Left lung (tissue), 14 donors: ENCODE measurements at places on chromosomes 2 and 18. TPM values are rescaled to one million over a fixed set of nuclear protein-coding genes. Genes with fewer than 3 reads are reported as not detected.

GKN1 gene
- total RNA-seq, result not detected

AQP12B gene
- total RNA-seq, result not detected

MREG gene
- total RNA-seq, result 13.9 TPM

CNGA3 gene
- total RNA-seq, result 0.10 TPM

CHRNA1 gene
- total RNA-seq, result not detected

RAB6C gene
- total RNA-seq, result not detected

KCNG2 gene
- total RNA-seq, result 0.20 TPM

TMEM178A gene
- 1.5 TPM for total RNA-seq

SLC25A12 gene
- total RNA-seq, result 10.1 TPM

R3HDM1 gene
- 24.7 TPM for total RNA-seq

CYRIA gene
- 20.3 TPM for total RNA-seq

ITGA4 gene
- total RNA-seq, result 23.5 TPM

DYNAP gene
- total RNA-seq, result not detected

PSME4 gene
- total RNA-seq, result 51.7 TPM

TTC21B gene
- 22.3 TPM for total RNA-seq

VWA3B gene
- not detected for total RNA-seq

ADAM17 gene
- total RNA-seq, result 55.8 TPM

PLCL1 gene
- 3.4 TPM for total RNA-seq

COL4A3 gene
- total RNA-seq, result 12.9 TPM

ZSWIM2 gene
- total RNA-seq, result not detected

PARD3B gene
- total RNA-seq, result 24.6 TPM

DNA sequence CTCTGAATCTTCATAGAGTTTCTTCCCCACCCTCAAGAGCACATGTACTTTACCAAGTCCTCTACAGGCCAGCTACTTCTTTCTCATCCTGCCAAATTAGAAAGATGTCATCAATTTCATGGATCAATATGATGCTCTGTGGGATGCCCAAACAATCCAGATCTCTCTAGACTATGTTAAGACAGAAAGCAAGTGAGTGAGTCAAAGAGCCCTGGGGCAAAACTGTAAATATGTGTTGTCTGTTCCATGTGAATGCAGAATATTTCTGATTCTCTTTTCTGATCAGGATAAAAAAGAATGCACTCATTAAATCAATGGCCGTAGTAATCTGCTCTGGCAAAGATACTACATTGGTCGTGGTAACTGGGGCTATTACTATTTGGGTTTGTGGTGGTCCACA lies 53.1 kb upstream of the ROCK2 start:
- H3K27me3 ChIP-seq, result no peaks in the 10 kb centered on the region
- H3K4me3 ChIP-seq, result no peak overlapping the region
- no peak for DNase-seq
- no peaks in the 10 kb centered on the region for H3K36me3 ChIP-seq
- no peak overlapping the region for H3K27ac ChIP-seq
- no peaks in the 10 kb centered on the region for H3K4me1 ChIP-seq

- H3K36me3 ChIP-seq, result no peaks in the 10 kb centered on the region
- H3K4me1 ChIP-seq, result no peaks in the 10 kb centered on the region
- no peaks in the 10 kb centered on the region for H3K27me3 ChIP-seq
Observed at GRCh38 chr18:73408469-73408868, 540.7 kb upstream of the NETO1 start.

DNA sequence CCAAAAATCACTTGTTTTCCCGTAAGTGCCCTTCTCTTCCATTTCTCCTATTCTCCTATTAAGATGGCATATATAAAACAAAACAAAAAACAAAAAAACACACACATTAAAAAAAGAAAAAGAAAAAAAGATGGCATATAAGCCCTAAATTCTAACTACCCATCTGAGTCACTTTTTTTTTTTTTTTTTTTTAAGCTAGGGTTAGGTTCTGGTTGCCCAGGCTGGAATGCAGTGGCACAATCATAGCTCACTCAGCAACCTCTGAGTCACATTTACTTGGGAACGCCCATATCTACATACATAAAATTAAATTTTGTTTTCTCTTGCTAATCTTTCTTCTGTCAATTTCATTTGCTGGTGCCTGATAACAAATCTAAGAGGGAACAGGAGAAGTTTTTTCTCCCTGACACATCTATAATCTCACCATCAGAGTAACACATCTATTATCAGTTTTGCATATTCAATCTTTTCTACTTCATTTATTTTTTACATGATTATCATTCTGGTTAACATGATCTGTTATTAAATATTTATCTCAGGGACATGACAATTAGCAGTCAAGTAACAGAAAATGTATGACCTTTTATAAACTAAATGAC lies 52.1 kb downstream of the EEF1B2 start:
- DNase-seq, result no peak
- H3K36me3 ChIP-seq, result no peaks in the 10 kb centered on the region
- no peak overlapping the region for H3K4me3 ChIP-seq
- no peak overlapping the region for H3K27ac ChIP-seq

GRCh38 chr2:149160701-149161217 lies 122.3 kb downstream of the LYPD6B start:
- H3K4me1 ChIP-seq, result no peaks in the 10 kb centered on the region
- H3K36me3 ChIP-seq, result no peaks in the 10 kb centered on the region
- H3K4me3 ChIP-seq, result no peak overlapping the region
- no peak for DNase-seq

GRCh38 chr2:123770996-123771720 lies 253.9 kb upstream of the CNTNAP5 start:
- no peaks in the 10 kb centered on the region for H3K36me3 ChIP-seq
- DNase-seq, result no peak

DNA sequence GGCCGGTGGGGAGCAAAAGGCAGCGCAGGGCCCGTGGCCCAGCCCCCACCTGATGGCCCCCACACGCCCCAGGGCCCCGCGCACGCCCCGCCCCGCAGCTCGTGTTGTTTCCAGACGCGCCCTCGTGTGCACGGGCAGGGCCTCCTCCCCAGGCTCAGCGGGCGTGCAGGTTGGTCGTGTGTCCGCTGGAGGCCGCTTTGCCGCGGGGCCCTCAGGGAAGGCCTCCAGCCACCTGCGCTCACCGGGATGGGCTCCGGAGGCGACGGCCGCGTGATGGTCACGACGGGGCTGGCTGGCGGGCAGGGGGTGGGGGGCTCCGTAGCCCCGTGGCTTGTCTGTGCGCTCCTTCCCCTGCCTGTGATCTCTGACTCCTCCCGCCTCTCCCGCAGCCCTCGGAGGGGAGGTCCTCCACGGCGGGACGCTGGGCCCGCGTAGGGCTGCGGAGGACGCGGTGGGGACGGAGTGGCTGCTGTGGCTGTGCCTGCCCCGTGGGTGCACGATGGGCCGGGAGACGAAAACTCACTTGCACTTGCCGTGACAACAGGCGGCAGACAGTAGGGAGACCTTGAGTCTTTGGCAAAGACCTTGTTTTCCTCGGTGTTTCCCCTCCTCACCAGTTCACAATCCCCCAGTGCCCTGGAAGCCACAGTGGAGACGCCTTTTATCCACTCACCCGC lies 67.1 kb downstream of the RTP5 start:
- no peaks in the 10 kb centered on the region for H3K36me3 ChIP-seq
- DNase-seq, result no peak

GRCh38 chr2:208134928-208135586 lies 5.4 kb upstream of the CRYGC start:
- no peak overlapping the region for H3K27ac ChIP-seq
- DNase-seq, result no peak
- no peak overlapping the region for H3K4me3 ChIP-seq
- H3K27me3 ChIP-seq, result no peaks in the 10 kb centered on the region

- H3K4me3 ChIP-seq, result no peak overlapping the region
- H3K27me3 ChIP-seq, result no peaks in the 10 kb centered on the region
Observed at GRCh38 chr2:85728883-85729824, 24.6 kb upstream of the ATOH8 start.

DNA sequence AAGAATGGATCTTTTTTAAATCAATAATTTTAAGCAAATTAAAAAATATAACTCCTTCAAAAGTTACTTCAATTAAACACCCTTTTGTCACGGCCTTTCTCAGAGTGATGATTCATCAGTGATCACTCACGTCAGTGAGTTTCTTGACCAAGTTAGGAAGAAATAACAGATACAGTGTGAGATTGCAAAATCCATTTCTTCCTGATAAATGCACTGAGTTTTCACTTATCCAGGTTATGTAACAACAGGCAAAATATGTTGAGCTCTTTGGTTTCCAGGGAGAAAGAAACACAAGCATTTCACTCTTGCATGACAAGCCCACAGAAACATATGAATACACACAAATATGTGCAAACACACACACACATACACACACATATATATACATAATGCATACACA lies 195.9 kb upstream of the CYRIA start:
- no peaks in the 10 kb centered on the region for H3K4me1 ChIP-seq
- no peaks in the 10 kb centered on the region for H3K36me3 ChIP-seq
- H3K27ac ChIP-seq, result no peak overlapping the region
- no peak for DNase-seq
- H3K4me3 ChIP-seq, result no peak overlapping the region
- H3K27me3 ChIP-seq, result no peaks in the 10 kb centered on the region

DNA sequence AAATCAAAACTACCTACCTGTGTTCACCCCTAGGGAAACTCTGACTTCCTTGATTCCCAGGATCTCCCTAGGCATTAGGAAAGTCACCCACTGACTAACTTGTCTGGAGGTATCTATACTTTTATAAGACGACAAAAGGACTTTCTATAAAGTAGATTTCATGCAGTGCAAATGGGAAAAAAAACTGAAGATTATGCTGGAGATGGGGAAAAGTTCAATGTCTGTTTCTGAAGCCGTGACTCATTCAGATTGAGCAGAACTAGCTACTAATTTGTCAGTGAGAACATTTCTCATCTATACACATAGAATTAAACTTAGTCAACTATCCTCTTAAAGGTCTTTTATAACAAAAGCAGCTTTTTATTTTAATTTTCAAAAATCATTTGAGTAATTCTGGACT lies 6.0 kb downstream of the SEPTIN10 start:
- H3K36me3 ChIP-seq, result no peaks in the 10 kb centered on the region
- no peak for DNase-seq
- peaks cover 16% of the 10 kb centered on the region for H3K4me1 ChIP-seq
- H3K4me3 ChIP-seq, result no peak overlapping the region
- no peaks in the 10 kb centered on the region for H3K27me3 ChIP-seq

DNA sequence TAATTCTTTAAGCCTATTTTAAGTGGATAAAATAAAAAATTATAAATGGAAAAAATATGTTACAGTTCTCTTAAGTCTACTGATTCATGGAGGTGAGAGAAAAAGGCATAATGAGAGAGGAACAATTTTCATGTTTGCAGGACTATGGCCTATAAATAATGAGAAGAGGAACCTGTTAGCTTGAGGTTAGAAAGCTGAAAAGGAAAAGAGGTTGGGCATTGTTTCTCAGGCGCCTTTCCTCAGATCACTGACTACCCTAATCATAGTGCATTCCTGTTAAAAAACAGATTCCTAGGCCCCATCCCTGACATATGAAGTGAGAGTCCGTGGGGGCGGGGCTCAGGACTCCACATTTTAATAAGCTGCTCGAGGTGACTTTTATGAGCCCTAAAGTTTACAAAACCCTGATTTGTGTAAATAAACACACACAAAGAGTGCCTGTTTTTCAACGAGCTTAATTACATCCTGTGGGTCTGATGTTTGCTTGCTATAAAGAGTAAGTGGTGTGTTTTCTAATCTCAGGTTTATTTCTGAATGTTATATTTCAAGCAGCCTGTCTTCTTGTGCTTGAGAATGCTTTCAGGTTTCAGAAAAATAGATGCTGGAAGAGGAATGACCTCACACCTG lies 335.5 kb downstream of the CLIP4 start:
- no peak overlapping the region for H3K27ac ChIP-seq
- no peaks in the 10 kb centered on the region for H3K27me3 ChIP-seq
- no peak overlapping the region for H3K4me3 ChIP-seq
- H3K36me3 ChIP-seq, result no peaks in the 10 kb centered on the region
- no peak for DNase-seq

DNA sequence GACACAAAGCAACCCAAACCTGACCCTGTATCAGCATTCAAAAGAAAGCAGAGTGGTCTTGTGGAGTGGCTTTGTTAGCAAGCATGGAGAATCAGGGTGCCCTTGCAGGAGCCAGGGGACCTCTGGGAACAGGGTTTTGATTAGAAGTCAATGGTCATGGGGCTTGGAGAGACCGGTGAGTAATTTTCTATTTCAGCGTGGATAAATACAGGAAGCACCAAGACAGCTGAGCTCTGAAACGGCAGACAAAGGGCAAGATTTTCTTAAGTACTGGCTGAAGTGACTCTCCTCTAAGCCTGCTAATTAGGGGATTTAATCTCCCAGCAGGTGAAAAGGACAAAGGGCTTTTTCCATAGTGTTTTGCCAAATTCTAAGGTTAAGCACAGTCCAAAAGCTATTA lies 78.0 kb upstream of the GAREM1 start:
- no peak overlapping the region for H3K4me3 ChIP-seq
- H3K27ac ChIP-seq, result no peak overlapping the region
- DNase-seq, result no peak
- no peaks in the 10 kb centered on the region for H3K36me3 ChIP-seq

- no peaks in the 10 kb centered on the region for H3K27me3 ChIP-seq
- no peak overlapping the region for H3K27ac ChIP-seq
- peaks cover 4% of the 10 kb centered on the region for H3K36me3 ChIP-seq
- DNase-seq, result no peak
Observed at GRCh38 chr18:10543277-10543676, 17.4 kb downstream of the NAPG start.

- no peak overlapping the region for H3K27ac ChIP-seq
- H3K4me3 ChIP-seq, result no peak overlapping the region
- no peaks in the 10 kb centered on the region for H3K36me3 ChIP-seq
- no peak for DNase-seq
- H3K27me3 ChIP-seq, result no peaks in the 10 kb centered on the region
Observed at GRCh38 chr18:42373584-42373983, 418.6 kb downstream of the PIK3C3 start.

- no peak overlapping the region for H3K4me3 ChIP-seq
- H3K36me3 ChIP-seq, result no peaks in the 10 kb centered on the region
- no peaks in the 10 kb centered on the region for H3K27me3 ChIP-seq
- peaks cover 8% of the 10 kb centered on the region for H3K4me1 ChIP-seq
- peak; percentile 54 for DNase-seq
Observed at GRCh38 chr2:55843096-55843993, 80.2 kb downstream of the EFEMP1 start.
